ENCODE measurements at places on chromosomes 3 and 15. TPM values are rescaled to one million over a fixed set of nuclear protein-coding genes. Genes with fewer than 3 reads are reported as not detected.

The SERPINI2 gene
- 2.0 TPM for total RNA-seq

The TRIM42 gene
- not detected for total RNA-seq

The PRR20G gene
- total RNA-seq: not detected

The EOMES gene
- total RNA-seq: 14.5 TPM

The FGD5 gene
- 2.7 TPM for total RNA-seq

The ATP8B4 gene
- total RNA-seq: 6.6 TPM

The SKOR1 gene
- total RNA-seq: 0.16 TPM

Measured in occipital lobe (tissue), 3 donors.